ENCODE measurements at places on chromosomes 2 and 18.

GRCh38 chr2:189658306-189659212 is 2.7 kb upstream of the ASNSD1 start:
- no peak for DNase-seq
- H3K36me3 ChIP-seq: peaks cover 2% of the 10 kb centered on the region
- no peak overlapping the region for H3K4me3 ChIP-seq
- H3K27me3 ChIP-seq: no peaks in the 10 kb centered on the region
- peaks cover 19% of the 10 kb centered on the region for H3K4me1 ChIP-seq
- H3K27ac ChIP-seq: no peak overlapping the region

DNA sequence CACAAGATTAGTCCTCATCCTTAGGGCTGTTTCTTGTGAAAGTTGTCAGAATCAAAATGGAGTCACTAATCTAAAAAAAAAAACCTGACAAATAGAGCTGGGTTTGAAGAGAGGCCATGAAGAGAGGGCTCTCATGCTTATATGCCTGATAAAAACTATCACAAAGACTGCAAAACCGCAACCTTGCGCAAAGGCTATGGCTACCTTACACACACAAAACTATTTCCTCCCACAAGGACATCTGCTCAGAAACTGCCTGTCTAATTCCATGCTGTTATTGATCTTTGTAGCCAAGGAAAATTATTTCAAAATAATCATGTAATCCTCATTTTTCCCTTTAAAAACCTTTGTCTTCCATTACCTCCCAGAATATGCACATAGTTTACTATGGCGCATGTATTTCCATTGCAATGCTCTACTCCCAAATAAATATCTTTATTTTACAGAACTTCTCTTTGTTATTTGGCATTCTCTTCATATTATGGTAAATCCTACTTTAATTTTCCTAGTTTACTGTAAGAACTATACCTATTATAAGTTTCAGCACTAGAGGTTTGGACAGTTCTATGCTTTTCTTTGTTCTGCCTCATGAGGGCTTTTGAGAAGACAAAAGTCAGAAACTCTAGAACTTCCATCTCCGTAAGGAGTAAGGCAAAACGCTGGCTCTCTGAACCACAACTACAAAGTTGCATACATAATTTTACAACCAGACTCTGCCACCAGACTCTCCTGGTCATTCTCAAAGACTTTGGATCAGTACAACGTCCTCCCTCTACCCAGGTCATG is 9.6 kb upstream of the DPYSL5 start:
- no peaks in the 10 kb centered on the region for H3K36me3 ChIP-seq
- no peak overlapping the region for H3K27ac ChIP-seq
- no peaks in the 10 kb centered on the region for H3K4me1 ChIP-seq
- DNase-seq: no peak

- no peak overlapping the region for H3K27ac ChIP-seq
- DNase-seq: no peak
- H3K36me3 ChIP-seq: peaks cover 9% of the 10 kb centered on the region
- no peak overlapping the region for H3K4me3 ChIP-seq
Observed at GRCh38 chr2:216653931-216654365, 20.7 kb downstream of the IGFBP2 start.

DNA sequence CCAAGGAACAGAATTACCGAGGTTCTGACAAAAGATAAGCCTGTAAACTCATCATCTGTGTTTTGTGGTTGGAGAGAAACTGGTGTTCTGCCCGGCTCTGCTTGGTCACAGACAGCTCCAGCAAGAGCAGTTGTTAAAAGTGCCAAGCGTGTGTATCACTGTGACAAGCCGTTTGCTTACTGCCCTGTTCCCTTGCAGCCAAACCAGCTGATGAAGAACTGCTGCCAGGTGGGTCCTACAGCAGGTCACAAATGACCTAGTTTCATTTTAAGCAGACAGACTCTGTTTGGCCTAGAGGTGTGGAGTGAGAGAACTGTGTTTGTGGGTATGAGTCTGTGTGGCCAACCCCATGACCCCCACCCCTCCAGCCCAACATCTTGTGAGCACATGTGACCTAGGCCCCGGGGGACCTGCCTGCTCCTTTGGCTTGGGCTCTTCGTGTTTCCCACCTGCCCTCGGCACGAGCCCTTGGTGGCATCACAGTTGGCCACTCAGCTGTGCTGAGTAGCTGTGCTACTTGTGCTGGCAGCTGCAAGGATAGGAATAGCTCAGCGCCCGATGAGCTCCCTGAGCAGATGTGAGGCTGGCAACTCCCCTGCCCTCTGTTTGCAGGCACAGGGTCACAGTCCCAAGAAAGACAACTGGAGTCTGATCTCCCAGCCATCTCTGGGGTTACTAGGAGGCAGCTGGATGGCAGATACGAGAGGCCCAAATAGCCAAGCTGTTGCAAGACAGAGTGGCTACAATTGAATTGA is 9.7 kb downstream of the OXER1 start:
- no peak overlapping the region for H3K27ac ChIP-seq
- no peak for DNase-seq
- no peaks in the 10 kb centered on the region for H3K4me1 ChIP-seq
- no peaks in the 10 kb centered on the region for H3K27me3 ChIP-seq

- no peaks in the 10 kb centered on the region for H3K4me1 ChIP-seq
- no peaks in the 10 kb centered on the region for H3K36me3 ChIP-seq
- H3K4me3 ChIP-seq: no peak overlapping the region
- H3K27me3 ChIP-seq: no peaks in the 10 kb centered on the region
Observed at GRCh38 chr18:4283746-4284291, 171.3 kb downstream of the DLGAP1 start.

DNA sequence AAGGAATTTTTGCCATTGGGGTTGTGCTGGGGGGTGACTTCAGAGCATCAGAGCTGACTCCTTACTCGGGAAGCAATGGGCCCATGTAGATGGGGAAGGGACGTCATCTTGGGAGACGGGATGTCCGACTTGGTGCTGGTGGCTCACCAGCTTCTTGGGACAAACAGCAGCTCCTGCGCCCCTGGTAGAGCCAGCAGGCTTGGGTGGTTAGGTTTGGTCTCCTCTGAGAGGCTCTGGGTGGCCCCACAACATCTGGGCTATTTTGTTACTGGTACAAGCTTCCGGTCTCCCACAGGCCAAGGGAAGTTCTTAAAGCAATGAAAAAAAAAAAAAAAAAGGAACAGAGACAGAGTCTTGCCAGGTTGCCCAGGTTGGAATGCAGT is 1.8 kb downstream of the NGEF start:
- DNase-seq: peak; percentile 18
- H3K4me3 ChIP-seq: no peak overlapping the region
- no peaks in the 10 kb centered on the region for H3K27me3 ChIP-seq
- H3K27ac ChIP-seq: no peak overlapping the region

- H3K4me3 ChIP-seq: no peak overlapping the region
- no peaks in the 10 kb centered on the region for H3K36me3 ChIP-seq
- H3K27ac ChIP-seq: no peak overlapping the region
- DNase-seq: no peak
- no peaks in the 10 kb centered on the region for H3K4me1 ChIP-seq
- no peaks in the 10 kb centered on the region for H3K27me3 ChIP-seq
Observed at GRCh38 chr2:200713704-200714064, 98.0 kb upstream of the BZW1 start.
